ENCODE measurements at places on chromosomes 16 and 17.

GRCh38 chr17:75824050-75824552 is 20.1 kb downstream of the UNC13D start:
- DNase-seq: no peak

- DNase-seq: no peak
These were observed 13.6 kb downstream of the HLF start for GRCh38 chr17:55278173-55278961.

DNA sequence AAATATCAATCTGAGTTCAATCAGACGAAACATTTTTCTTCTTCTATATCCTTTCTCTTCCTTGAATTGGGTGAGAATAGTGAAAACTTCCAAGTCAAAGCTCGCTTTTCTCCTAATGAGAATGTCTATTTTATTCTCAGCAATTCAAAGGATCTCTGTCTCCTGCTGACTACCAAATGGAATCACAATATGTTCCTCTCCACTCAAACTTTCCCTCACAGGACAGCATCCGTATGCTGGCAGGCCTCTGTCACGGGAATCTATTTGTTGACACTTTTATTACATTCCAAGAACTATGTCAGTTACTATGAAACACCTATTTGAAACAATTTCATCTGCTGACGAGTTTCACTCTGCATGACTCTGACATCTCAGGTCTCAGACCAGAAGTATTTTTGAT is 1196.6 kb downstream of the CDH11 start:
- DNase-seq: no peak

GRCh38 chr16:1525871-1526607 is 7.4 kb upstream of the TMEM204 start:
- DNase-seq: no peak

DNA sequence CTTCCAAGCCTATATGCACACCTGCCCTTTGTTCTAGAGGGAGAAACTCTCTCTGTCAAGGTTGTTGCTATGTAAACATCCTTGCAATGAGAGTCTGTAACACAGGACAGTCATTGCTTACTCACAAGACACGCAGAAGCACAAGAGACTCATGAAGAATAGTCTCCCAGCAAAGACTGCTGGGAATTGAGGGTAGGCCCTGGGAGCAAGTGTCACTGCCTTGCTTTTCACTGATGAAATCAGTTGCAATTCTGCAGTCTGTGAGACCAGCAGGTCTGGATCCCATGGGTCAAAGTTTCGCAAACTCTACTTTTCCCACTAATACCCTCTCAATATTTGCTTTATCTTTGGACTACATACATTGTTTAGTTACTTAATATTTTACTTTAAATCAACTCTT is 177.4 kb downstream of the FTO start:
- DNase-seq: no peak

Data from MV-4-11 (cell line).